ENCODE measurements at places on chromosomes 1 and 21.
A peak's percentile ranks its signal among the peaks of the same experiment; 100 is the strongest.

DNA sequence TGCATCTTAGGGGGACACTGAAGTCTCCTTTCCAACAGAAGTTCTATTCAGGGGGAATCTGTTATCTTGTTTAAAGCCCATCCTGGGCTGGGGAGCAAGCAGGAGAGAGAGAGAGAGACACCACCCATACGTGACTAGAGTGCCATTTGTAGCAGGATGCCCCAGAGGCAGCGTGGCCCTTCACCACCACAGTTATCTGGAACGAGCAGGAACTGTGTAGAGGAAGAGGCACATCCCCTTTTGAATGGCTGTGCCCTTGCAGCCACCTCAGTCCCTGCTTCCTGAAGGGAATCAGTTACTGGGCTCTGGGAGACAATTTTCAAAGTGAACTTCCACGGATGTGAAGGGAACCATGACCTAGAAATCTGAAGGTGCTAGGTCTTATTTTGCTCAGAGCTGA is 19.4 kb upstream of the LAMTOR5 start:
- DNase-seq = no peak

DNA sequence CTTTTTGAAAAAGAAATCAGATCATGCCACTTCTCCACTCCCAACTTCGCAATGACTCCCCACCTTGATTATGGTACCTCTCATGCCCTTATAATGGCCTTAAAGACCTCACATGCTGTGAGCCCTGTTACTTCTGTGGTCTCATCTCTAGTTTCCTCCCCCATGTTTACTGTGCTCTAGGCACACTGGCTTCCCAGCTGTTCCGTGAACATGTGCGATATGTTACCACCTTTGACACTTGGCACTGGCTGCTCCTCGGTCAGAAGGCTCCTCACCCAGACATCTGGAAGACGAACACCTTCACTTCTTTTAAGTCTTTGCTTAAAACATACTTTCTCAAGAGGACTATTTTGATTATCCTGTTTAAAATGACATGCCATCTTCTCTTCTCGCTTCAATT is 14.3 kb upstream of the NTMT2 start:
- DNase-seq = no peak

DNA sequence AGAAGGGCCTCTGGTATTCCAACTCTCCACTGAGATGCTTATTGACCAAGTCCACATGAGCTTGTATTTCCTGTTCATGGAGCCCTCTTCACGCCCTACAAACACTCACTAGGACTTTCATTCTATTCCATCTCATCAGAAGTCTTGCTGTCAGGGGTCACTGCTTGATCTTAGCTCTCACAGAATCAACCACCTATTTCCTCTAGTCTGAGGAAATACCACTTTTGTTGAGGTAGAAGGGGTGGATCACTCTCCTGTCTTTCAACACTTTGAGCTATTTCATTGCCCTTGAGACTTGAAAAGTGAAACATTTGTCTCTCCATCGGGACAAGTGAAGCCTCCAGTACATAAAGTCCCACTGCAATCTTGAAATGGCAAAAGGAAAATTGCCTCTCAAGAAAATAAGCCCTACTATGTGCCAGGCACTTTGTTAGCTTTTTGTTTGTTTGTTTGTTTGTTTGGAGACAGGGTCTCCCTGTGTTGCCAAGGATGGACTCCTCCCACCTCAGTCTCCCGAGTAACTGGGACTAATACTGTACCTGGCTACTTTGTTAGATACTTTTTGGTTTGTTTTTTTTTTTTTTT is 19.8 kb upstream of the FAM110D start:
- no peak for DNase-seq

- peak; percentile 62 for DNase-seq
These were observed 1.7 kb downstream of the H3-3A start for GRCh38 chr1:226063977-226064815.

DNA sequence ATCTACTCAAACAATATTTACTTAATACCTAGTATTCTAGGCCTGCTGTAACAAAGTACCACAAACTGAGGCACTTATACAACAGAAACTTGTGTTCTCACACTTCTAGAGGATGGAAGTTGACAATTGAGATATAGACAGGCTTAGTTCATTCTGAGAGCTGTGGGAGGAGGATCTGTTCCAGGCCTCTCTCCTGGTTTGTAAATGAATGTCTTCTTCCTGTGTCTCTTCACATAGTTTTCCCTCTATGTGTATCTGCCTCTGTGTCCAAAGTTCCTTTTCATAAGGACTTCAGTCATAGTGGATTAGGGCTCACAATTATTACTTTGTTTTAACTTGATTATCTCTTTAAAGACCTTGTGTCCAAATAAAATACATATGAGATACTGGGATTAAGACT is 251.1 kb downstream of the COL11A1 start:
- no peak for DNase-seq

GRCh38 chr1:2494323-2494693 is 18.2 kb downstream of the PLCH2 start:
- peak; percentile 3 for DNase-seq

DNA sequence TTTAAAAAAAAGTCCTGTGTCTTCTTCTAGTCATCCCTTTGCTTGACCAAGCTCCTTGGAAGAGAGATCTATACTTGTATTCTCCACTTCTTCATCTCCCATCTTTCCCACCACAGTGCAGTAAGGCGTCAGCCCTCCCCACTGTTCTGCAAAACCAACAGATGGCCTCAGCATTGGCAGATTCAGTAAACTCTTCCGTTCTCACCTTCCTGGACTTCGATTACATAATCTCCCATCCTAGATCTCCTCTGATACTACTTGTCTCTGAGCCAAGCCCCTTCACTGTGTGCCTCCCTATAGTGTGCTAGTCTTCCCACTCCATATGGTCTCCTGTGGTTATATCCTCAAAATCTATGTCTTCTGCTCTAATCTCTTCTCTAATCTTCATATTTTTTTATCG is 1.6 kb upstream of the COLGALT2 start:
- DNase-seq = no peak

DNA sequence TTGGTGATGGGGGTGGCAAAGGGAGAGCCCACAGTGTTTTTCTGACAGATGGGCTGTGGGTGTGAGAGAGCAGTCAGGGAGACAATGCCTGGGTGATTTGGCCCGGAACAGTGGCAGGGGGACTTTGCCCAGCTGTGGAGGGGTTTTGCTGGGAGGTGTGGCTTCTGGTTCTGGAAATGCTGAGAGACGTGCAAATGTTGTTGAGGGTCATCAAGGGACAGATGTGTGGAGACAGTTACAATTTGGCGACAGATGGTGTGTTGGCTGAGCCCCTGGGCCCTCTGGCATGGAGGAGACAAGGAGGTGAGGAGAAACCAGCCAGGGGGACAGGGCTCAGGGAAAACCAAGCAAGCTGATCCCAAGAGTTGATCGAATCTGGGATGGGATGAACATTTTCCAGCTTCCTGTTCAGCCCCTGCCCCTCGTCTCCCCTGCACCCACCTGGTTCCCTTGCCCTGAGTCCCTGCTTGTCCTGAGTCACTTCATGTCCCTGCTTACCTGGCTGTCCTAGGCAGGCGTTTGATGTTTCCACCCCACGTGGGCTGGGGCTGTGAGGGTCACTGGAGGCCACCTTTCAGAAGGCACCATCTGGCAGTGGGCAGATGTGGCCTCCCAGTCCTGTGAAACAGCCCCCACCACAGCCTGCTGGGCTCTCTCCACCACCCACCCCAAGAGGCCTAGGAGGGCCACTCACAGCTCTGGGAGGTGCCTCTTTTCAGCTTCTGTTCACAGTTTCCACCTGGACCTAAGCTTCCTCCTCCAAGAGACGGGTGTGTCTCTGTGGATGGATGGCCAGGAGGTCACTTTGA is 15.8 kb upstream of the ZNF678 start:
- DNase-seq = no peak

DNA sequence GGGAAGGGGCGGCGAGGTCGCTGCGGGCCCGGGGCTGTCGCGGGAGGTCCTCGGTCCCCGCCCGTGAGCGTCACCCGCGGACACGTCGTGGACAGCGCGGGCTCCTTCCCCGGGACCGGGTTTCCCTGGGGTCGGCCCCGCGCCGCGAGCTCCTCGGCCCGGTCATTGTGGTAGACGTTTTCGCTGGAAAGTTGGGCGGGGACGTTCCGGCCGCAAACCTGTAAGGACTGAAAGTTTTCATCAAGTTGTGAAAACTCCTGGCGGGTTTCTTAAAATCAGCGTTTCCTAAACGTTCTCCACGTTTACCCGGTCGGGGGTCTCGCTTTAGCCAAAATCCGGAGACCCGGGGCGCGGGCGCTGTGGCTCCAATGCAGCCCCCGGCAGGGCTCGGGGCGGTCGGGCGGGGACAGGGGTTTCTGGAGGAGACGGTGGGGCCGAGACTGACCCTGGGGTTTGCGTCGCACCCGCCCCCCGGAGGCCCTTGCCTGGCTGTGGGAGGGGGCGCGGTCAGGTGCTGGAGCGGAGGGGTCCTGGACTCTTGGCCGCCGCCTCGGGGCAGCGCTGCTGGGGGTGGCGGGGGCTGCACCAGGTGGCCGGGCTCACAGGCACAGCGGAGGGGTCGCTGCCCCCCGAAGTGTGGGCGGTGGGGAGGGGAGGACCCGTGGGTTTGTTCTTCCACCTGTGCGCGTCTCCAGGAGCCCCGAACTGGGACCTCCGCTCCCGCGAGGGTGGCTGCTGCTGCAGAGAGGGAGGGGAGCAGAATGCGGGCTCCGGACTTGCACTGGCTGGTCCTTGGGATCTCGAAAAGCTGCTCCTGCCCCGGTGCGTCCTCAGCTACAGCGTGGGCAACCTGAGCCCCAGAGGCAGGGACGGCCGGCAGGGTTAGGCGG is 827 bp downstream of the PRKCZ start:
- DNase-seq = no peak

- DNase-seq = no peak
These were observed 45.3 kb downstream of the KCNC4 start for GRCh38 chr1:110255392-110255787.
